ENCODE measurements at places on chromosomes 4 and X. TPM values are rescaled to one million over a fixed set of nuclear protein-coding genes. Genes with fewer than 3 reads are reported as not detected.
A peak's percentile ranks its signal among the peaks of the same experiment; 100 is the strongest.

- DNase-seq: no peak
Observed at GRCh38 chr4:173018446-173018845, 150.2 kb upstream of the GALNT7 start.

DNA sequence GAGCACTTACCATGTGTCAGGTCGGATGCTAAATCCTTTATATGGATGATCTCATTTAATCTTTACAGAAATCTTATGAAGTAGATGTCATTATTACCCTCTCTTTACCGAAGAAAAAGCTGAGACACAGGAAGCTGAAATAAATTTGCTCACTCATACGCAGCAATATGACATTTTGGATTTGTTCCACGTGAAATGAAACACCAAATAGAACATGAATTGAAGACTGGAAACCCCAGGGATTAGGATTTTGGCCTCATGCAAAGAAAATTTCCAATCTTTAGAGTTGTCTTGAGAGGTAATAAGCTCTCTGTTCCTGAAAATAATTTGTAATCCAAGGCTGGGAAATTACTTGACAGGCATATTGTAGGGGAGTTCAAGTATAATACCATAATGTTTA, 354.4 kb upstream of the CLNK start:
- DNase-seq: no peak

DNA sequence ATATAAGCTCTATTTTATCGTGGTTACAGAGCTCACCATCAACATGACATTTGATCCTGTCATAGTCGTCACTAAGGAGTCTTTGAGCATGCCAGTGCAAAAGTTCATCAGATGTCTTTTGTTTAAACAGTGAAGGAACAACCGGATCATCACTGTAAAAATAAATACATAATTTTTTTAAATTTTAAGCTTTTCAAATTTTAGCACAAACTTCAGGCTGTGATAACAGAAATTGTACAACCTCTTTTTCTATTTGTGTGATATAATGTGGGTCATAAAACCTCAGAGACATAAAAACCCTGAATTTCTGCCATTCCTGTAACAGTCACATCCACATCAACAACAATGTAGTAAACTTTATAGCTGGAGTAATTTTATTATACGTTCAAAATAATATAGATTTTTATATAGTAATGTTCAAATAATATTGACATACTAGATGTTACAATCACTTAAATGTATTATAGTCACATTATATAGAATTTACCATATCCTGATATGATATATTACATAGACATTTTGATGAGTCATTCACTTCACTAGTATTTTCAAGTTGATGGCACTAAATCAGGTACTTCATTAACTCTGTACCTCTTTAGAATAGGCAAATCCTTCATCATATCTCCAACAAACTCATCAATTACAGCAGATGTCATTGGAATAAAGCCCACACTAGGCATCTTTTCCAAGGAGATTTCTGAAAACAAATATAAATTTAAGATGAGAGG, 47.7 kb downstream of the DDX60L start:
- no peak for DNase-seq

DNA sequence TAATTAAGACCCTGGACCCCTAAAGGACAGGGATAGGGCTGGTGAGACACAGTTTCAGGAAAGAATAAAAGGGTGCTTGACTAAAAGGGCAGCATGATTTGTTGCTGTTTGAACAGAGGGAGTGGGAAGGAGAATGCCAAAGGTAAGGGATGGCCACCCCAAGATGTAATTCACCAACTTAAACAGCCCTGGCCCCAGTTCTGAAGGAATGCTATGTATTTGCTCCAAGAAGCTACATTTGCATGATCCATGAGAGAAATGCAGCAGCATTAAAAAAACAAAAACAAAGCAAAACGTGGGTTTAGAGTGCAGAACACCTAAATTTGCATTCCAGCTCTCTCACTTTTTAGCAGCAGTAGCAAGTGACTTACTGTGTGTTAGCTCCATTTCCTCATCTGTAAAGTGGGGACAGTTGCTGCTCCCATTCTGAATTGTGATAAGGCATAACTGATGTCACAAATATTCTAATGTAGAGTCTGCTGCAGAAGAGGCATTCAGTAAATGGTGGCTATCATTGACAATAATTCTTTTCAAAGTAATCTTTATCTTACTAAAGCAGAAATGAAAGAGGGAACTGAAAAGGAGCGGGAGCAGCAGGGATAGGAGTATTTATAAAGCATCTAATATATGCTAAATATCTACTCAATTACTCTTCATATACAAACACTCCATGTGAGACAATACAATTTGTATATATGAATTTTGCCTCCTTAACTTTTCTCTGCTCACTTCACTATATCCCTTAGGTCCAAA, 115.8 kb downstream of the PPARGC1A start:
- DNase-seq: no peak

GRCh38 chr4:127249066-127249766, 383.5 kb upstream of the INTU start:
- no peak for DNase-seq

DNA sequence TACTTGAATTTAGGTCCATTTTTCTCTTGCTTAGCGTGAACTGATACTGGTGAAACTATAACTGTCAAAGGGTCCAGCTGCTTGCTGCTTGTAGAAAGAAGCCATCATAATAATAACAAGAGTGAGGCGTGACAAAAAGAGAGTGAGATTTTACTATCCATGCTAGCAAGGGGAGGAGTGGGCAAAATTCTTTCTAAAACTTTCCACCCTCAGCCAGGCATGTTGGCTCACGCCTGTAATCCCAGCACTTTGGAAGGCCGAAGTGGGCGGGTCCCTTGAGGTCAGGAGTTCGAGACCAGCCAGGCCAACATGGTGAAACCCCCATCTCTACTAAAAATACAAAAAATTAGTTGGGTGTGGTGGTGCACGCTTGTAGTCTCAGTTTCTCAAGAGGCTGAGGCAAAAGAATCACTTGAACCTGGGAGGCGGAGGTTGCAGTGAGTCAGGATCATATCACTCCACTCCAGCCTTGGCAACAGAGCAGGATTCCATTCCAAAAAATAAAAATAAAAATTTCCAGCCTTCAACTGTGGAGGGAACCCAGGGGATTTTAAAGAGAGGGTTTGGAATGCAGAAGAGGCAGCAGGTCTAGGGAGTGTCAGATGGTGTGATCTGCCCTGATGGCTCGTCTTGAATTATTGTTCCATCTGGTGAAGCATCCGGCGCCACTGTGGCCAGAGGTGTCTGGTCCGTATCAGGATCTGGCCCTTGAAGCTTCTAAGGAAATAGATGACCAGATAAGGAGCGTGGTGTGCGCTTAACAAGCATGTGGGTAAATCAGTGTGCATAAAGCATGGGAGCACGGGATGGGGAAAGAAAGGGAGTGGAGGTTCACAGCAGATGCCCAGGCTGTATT, 51.8 kb downstream of the LRP2BP start:
- no peak for DNase-seq

DNA sequence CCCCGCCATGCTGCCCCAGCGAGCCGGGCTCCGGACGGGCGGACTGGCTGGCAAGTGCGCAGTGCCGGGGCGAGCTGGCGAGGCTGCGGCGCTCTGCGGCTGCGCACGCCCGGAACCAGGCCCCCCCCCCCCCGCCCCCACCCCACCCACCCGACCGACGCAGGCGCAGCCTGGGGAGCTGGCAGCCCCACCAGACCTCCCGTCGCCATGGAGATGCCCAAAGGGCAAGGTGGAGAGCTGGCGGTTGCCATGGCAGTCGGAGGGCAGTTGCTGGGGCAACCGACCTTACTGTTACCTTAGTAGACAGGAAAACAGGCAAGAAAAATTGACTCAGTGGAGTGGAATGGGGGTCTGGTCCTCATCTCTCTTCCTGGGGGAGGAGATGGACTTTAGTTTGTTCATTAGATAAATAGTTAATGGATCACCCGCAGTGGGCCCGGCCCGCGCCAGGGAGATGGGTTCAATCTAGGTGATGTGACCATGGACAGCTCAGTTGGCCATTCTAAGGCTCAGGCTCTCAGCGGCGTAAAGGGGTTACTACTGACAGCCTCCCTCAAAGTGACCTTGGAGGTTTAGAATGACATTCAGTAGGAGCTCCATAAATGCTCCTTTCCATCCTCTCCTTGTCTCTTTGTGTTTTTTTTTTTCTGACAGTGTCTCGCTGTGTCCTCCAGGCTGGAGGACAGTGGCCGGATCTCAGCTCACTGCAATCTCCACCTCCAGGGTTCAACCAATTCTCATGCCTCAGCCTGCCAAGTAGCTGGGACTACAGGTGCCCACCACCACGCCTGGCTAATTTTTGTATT, at the start of gene PCSK1N:
PCSK1N (minus strand) TSS at position 87 of the 806 bp plus-strand sequence; CDS start at position 9, 78 bp downstream.
- no peak for DNase-seq

GRCh38 chrX:38941675-38942074, 140.4 kb downstream of the MID1IP1 start:
- no peak for DNase-seq

GRCh38 chr4:48268956-48269860, at the start of gene TEC:
Gene TEC, minus strand, starts transcription at chr4:48269838. Its CDS starts 41,224 bp downstream, at chr4:48228614.
- DNase-seq: peak; percentile 66

DNA sequence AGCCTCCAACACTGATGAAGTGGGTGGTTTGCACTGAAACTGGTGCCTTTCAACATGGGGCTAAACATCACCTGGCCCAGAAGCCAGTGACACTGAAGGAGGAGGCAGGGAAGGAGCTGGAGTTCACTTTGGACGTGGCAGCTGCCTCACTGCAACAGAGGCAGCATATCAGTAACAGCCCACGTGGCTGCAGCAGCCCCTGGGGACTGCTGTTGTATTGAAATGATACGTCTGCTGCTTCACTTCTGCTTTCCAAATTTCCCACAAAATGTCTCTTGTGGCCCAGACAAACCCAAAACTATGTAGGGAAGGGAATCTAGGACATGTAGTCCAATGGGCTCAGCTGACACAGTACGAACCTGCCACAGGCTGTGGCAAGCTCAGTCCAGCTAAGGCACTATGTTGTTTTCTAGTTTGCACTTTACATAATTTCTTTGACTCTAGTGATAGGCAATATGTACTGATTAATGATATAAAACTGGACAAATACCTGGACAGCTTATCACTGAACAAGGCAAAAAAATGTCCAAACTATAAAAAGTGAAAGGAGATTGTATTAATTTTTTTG, 84.7 kb upstream of the RAPGEF2 start:
- DNase-seq: no peak

- DNase-seq: no peak
Observed at GRCh38 chrX:140822184-140822583, 112.6 kb downstream of the LINC00632 start.

GRCh38 chrX:71616672-71617529, 1.4 kb downstream of the CXCR3 start:
- peak; percentile 78 for DNase-seq

DNA sequence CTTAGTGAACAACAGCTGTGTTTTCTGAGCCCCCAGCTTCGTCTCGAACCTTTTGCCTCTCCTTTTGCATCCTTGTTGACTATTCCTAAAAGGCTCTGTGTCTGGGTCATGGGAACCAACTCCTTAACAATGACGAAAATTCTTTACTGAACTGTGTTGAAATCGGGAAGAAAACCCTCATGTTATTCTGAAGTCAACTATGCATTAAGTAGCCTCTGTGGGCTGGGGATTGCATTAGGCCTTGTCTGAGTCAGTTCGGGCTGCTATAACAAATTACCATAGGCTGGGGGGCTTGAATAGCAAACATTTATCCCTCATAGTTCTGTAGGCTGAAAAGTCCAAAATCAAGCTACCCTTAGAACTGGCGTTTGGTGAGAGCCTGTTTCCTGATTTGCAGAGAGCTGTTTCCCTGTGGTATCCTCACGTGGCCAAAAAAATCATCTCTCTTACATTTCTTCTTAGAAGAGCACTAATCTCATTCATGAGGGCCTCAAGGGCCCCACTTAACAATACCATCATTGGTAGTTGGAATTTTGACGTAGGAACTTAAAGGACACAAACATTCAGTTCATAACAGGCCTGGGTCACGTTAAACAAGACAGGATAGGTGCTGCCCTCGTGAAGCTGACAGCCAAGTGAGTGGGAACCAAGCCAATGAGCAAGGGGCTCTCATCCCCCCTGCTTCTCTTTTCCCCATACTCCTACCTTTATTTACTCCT, 75.9 kb downstream of the CLNK start:
- no peak for DNase-seq

GRCh38 chr4:40723728-40724127, 26.0 kb upstream of the NSUN7 start:
- no peak for DNase-seq

GRCh38 chr4:30725562-30725961, 5.4 kb downstream of the PCDH7 start:
- no peak for DNase-seq

DNA sequence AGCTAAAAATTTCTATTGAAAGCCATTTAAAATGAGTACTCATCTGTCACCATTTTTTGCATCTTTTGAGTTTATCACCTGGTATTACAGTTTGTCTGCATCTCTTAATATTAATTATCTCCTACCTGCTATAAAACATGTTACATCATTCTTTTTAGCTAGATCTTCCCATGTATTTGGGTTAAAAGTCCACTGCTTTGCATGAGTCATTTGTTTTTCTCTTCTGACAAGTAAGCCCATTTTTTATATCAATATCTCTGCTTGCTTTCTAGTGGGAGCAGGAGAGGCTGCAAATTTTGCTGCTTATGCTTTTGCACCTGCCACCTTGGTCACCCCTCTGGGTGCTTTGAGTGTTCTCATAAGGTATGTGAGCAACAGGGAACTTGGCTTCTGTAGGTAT, 16.1 kb downstream of the NIPAL1 start:
- no peak for DNase-seq

DNA sequence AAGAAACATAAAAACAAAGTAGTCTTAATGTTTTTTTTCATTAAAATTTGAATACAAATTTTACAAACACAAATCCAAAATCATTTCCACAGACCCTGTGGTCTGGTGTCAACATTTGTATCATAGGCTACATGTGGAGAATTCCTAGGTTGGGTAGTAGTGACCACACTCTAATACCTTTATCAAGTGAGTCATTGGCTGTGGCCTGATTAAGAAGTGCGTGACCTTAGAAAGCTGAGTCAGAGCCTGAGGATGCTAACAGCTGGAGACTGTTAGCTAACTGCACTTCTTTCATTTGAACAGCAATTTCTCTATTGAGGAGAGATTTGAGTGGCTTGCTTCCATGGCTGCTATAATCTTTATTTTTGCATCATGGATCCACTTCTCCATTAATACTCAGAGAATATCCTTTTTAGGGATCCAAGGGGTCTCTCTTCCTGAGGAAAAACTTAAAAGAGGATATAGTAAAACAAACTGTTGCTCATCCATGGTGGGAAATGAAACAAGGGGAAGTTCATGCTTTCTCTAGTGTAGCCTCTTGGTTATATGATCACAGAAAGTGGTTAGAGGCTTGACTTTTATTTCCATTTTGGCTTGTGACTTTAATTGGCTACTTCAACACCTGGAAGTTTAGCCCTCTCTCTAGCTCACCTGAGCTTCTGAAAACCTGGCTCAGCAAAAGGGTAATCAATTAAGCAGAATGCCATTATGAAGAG, 335.8 kb downstream of the PABPC4L start:
- DNase-seq: no peak

The SYP gene
- 6.4 TPM for total RNA-seq

The POU3F4 gene
- not detected for total RNA-seq

The NUP62CL gene
- 5.6 TPM for total RNA-seq

The UGT2A1 gene
- total RNA-seq: not detected

The TMA16 gene
- 15.8 TPM for total RNA-seq

The DNAAF6 gene
- total RNA-seq: not detected

The MAGEB2 gene
- not detected for total RNA-seq

The NAP1L2 gene
- 1.8 TPM for total RNA-seq

The SEPTIN6 gene
- total RNA-seq: 21.2 TPM

The TSPAN6 gene
- 106 TPM for total RNA-seq

The VCX3A gene
- not detected for total RNA-seq

The XAGE1A gene
- not detected for total RNA-seq
